ENCODE measurements at places on chromosomes 7 and 10. TPM values are rescaled to one million over a fixed set of nuclear protein-coding genes. Genes with fewer than 3 reads are reported as not detected.

Gene PITX3
- not detected for total RNA-seq

Gene TRPV5
- total RNA-seq, result 0.13 TPM

Gene FGL2
- not detected for total RNA-seq

DNA sequence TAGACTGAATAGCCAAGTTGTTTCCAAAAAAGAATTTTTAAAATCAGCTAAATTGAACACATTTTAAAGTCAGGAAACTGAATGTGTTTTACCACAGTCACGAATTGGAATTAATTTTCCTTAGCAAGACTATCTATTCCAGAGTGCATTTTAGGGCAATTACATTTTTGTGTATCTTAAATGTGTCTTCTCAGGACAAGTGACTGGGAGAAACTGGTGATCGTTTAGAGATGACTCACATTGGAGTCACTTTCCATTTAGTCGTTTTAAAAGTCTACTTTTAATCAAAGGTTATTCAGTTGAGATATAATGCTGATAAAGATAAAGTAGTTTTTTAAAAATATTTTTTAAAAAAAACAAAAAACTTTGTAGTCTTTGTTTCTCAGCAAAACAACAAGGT, 191.7 kb upstream of the SLC26A5 start:
- H3K27me3 ChIP-seq, result no peaks in the 10 kb centered on the region
- H3K4me1 ChIP-seq, result no peaks in the 10 kb centered on the region
- no peaks in the 10 kb centered on the region for H3K36me3 ChIP-seq
- H3K27ac ChIP-seq, result no peak overlapping the region
- no peak for DNase-seq

DNA sequence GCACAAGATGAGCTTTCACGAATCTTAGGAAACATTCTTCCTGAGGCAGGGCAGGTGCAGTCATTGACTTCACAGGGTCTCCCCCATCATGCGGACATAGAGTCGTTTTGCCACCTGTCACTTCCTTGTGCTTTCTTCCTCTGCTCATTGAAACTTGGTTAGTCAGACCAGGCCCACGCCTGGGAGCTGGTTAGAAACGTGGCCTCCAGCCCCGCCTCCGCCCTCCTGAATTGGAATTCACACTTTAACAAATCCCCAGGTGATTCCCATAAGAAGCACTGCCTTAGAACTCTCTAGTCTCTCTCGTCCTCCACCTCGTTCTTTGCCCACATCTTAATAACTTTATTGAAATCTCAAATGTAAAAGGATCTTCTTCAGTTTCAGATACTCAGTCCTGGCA, 265.5 kb upstream of the FZD8 start:
- H3K4me3 ChIP-seq, result peak overlapping the region; percentile 7
- H3K27ac ChIP-seq, result peak overlapping the region; percentile 9
- peaks cover 18% of the 10 kb centered on the region for H3K4me1 ChIP-seq

- H3K4me1 ChIP-seq, result peaks cover 18% of the 10 kb centered on the region
- DNase-seq, result no peak
- H3K36me3 ChIP-seq, result peaks cover 40% of the 10 kb centered on the region
- H3K4me3 ChIP-seq, result no peak overlapping the region
Measured at GRCh38 chr7:74718336-74718735, 55.5 kb upstream of the NCF1 start.

DNA sequence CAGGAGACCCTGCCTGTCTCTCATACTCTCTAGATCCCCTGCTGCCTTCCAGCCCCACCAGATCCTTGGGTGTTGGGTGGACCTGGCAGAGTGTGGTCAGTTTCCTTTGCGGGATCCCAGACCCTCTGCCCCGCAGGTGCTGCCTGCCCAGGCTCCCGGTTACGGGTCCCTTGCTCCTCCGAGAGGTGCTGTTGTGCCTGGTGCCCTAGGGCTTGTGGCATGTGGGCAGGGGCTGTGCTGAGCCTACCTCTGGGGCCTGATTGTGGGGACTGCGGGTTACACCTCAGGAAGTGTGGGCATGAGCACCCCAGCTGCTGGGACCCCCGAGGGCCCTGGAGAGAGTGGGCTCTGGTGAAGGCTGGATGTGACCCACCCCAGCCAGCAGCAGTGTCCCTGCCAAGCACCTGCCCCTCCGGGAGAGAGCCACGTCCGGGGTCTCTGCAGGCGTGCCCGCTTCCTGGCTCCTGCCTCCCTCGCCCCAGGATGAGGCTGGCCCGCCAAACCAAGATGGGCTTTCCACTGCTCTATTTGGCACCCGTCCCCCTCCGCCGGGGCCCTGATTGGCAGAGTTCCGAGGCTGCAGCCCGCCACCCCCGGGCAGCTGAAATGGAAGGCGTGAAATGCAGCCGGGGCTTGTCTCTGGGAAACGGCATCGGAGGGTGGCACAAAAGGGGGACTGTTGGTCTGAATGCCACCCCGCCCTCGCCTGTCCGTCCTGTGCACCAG, 17.0 kb downstream of the CLIP2 start:
- peaks cover 3% of the 10 kb centered on the region for H3K36me3 ChIP-seq
- DNase-seq, result no peak
- H3K27ac ChIP-seq, result no peak overlapping the region

Data from progenitor cell of endocrine pancreas (in vitro differentiated cells).